ENCODE measurements at places on chromosomes 6 and 20.
A peak's percentile ranks its signal among the peaks of the same experiment; 100 is the strongest.

DNA sequence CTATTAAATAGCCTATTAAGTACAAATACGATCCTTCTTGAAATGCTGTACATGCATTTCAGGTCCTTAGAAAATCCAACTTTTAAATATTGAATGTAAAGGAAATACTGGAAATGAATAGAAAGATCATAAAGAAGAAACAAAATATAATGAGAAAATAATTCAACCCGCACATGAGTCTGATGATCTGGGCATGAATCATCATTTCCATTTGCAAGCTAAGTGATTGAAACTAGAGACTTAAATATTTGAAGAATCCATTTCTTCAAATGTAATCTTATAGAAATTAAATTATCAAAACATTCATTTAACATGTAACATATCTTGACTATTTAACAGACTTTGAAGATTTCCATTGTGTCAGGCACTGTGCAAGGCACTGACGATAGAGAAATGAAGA is 977.0 kb downstream of the TFAP2A start:
- H3K27me3 ChIP-seq: no peaks in the 10 kb centered on the region
- no peak overlapping the region for H3K4me3 ChIP-seq
- DNase-seq: no peak
- no peak overlapping the region for H3K27ac ChIP-seq
- no peaks in the 10 kb centered on the region for H3K36me3 ChIP-seq

DNA sequence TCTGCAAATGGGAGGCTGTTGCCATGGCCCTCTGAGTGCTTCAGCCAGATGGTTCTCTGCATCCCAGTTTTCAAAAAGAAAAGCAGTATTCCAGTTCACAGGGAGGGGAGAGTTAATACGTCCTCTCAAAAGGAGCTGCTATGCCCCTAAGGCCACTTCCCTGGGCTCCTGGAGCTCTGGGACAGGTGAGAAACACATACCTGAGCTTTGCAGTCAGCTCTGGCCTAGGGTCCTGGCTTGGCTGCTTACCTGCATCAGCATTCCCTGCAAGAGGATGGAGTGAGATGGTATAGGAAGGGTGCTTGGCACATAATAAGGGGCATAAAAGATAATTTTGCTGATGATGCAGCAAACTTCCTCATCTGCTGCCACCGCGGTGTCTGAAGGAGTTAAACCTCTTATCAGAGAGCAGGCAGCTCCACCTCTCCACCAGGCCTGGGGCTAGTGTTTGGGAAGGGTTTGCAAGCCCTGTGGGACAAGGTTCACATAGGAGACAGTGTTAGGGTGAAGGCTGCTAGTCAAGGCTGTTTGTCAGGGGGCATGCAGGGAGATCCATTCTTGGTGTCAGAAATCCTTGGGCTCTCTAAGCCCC is 62.7 kb downstream of the SLC24A3 start:
- no peaks in the 10 kb centered on the region for H3K27me3 ChIP-seq
- no peaks in the 10 kb centered on the region for H3K36me3 ChIP-seq
- peak overlapping the region; percentile 71 for H3K27ac ChIP-seq

GRCh38 chr6:131331151-131331550 is 195.9 kb downstream of the AKAP7 start:
- H3K27ac ChIP-seq: no peak overlapping the region
- no peaks in the 10 kb centered on the region for H3K36me3 ChIP-seq
- H3K4me1 ChIP-seq: peaks cover 8% of the 10 kb centered on the region

GRCh38 chr6:90319979-90320685 is 23.5 kb upstream of the BACH2 start:
- H3K27me3 ChIP-seq: no peaks in the 10 kb centered on the region
- H3K4me3 ChIP-seq: no peak overlapping the region
- H3K36me3 ChIP-seq: no peaks in the 10 kb centered on the region
- H3K27ac ChIP-seq: no peak overlapping the region
- DNase-seq: no peak

GRCh38 chr6:14467591-14467990 is 350.0 kb downstream of the CD83 start:
- H3K27me3 ChIP-seq: no peaks in the 10 kb centered on the region
- no peaks in the 10 kb centered on the region for H3K36me3 ChIP-seq
- no peaks in the 10 kb centered on the region for H3K4me1 ChIP-seq
- H3K4me3 ChIP-seq: no peak overlapping the region

- no peaks in the 10 kb centered on the region for H3K36me3 ChIP-seq
- H3K27me3 ChIP-seq: no peaks in the 10 kb centered on the region
- H3K4me3 ChIP-seq: no peak overlapping the region
- no peaks in the 10 kb centered on the region for H3K4me1 ChIP-seq
- DNase-seq: peak; percentile 38
Observed at GRCh38 chr20:63037669-63038268, 31.0 kb upstream of the BHLHE23 start.

DNA sequence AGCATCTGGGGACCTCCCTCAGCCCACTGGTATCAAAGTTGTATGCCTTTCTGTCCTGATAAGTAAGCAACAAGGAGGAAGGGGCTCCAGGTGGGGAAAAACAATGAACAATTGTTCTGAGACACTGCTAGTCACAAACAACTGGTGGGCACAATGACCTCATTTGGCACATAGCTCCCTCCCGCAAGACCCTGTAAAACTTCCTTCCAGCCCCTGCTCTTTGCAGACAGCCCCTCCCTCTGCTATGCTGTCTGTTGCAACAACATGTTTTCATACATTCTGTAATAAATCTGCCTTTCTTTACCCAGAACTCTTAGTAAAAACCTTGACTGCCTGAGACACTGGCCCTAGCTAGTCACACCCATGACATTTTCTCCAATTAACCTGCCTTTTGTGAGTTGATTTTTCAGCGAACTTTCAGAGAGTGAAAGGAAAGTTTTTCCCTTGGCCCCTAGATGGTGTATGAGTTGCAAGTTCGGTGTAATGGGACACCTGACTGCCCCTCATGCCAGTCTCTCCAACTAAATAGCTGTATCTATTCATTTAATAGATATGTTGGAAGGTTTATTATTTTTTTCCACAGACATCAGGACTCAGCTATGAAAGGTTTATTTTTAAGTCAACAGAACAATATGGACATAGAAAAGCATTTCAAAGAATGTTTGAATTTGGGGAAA is 142.3 kb upstream of the SLC22A16 start:
- peaks cover 12% of the 10 kb centered on the region for H3K36me3 ChIP-seq
- no peak for DNase-seq
- no peak overlapping the region for H3K27ac ChIP-seq
- no peaks in the 10 kb centered on the region for H3K27me3 ChIP-seq
- H3K4me3 ChIP-seq: no peak overlapping the region

GRCh38 chr6:122755901-122756300 is 23.6 kb upstream of the FABP7 start:
- H3K4me1 ChIP-seq: peaks cover 12% of the 10 kb centered on the region
- DNase-seq: no peak
- no peak overlapping the region for H3K4me3 ChIP-seq
- no peak overlapping the region for H3K27ac ChIP-seq

GRCh38 chr6:146709036-146709622 is 110.4 kb downstream of the ADGB start:
- no peaks in the 10 kb centered on the region for H3K36me3 ChIP-seq
- H3K4me3 ChIP-seq: no peak overlapping the region
- DNase-seq: no peak

- no peak for DNase-seq
- no peaks in the 10 kb centered on the region for H3K4me1 ChIP-seq
- no peaks in the 10 kb centered on the region for H3K36me3 ChIP-seq
- no peak overlapping the region for H3K4me3 ChIP-seq
Observed at GRCh38 chr20:22368235-22368634, 216.1 kb downstream of the FOXA2 start.

DNA sequence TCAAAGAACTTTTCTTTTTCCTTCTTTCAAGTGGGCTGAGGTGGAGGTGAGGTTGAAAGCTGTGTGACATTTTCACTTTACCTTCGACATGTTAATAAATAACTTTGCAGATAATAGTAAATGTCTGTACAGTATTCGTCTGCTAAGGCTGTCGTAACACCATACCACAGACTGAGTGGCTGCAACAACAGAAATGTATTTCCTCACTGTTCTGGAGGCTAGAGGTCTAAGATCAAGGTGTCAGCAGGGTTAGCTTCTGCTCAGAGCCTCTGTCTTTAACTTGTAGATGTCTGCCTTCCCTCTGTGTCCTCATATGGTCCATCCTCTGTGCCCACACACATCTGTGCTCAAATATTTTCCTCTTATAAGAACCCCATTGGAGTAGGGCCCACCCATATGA is 14.9 kb downstream of the PHACTR2 start:
- peaks cover 69% of the 10 kb centered on the region for H3K4me1 ChIP-seq
- peak overlapping the region; percentile 22 for H3K27ac ChIP-seq
- no peak overlapping the region for H3K4me3 ChIP-seq
- H3K36me3 ChIP-seq: no peaks in the 10 kb centered on the region
- no peaks in the 10 kb centered on the region for H3K27me3 ChIP-seq
- DNase-seq: no peak

Data from upper lobe of left lung (tissue), 6 donors.